Suppressor macrophage (primary cell): ENCODE measurements at places on chromosomes 11 and 22.

DNA sequence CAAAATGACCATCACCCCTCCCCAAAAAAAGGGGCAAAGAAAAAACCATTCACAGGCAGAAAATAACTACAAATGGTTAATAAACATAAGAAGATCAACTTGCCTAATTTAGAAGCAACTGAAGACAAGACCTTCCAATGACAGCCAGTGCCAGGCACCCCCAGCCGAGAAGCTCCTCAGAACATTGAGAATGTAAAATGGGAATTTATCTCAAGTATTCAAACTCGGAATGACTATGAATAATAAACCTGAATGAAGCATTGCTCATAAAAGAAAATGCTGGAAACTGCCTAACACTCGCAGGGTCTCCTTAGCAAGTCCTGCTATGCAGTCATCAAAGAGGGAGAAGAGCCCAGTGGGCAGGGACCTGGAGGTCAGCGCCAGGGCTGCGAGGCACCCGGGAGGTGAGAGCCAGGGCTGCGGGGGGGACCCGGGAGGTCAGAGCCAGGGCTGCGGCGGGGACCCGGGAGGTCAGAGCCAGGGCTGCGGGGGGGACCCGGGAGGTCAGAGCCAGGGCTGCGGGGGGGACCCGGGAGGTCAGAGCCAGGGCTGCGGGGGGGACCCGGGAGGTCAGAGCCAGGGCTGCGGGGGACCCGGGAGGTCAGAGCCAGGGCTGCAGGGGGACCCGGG, 23.2 kb upstream of the MOB2 start:
- DNase-seq: no peak

DNA sequence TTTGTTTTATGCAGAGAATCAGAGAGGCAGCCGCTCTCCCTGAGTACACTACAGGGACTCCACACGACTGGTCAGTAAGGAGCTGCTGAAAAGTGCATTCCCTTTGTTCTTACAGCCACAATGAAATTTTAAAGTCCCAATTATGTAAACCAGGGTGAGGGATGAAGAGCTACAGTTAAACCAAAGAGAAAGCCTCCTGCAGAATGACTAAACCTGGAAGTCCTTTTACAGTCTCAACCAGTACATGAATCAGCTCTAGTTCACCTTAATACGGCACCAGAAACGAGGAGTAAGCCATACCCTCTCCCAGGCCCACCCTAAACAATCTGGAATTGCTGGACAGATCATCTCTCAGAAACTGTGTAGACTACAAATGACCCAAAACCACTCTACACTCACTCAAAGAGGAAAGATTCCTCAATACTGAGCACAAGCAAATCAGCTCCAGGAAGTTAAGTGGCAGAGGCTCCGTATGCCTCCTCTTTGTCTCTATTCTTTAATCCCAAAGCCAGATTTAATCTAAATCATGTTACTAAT, 113.1 kb downstream of the RBFOX2 start:
- DNase-seq: peak; percentile 13

- DNase-seq: no peak
Observed at GRCh38 chr11:34941688-34942087, 25.3 kb downstream of the PDHX start.

GRCh38 chr11:113789675-113790320, 10.2 kb downstream of the CLDN25 start:
- no peak for DNase-seq

DNA sequence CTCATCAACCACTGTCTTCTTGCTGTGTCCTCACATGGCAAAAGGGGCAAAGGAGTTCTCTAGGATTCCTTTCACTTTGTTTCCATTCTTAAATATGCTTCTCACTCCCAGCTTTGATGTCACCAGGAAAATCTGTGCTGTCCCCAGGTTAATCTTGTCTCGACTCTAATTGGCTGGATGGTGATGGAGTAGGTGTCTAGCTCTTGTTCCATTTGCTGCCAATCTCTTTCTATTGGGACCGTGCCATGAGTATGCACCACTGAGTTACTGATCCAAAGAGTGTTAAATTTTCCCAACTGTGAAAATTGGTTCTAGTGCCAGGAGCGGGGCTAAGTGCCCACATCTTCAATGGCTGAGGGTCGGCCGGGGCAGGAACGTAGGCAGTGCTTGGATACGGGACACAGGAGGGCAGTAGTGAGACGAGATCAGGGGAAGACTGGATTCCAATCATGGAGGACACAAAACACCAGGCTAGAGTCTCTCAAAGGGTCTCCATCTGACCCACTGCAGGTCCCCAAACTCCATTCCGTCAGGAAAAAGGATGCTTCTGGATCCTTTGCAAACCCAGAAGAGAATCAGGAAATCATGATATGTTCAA, 47.7 kb upstream of the CSNK2A3 start:
- DNase-seq: peak; percentile 19

GRCh38 chr11:111347002-111347722, 31.9 kb downstream of the POU2AF1 start:
- no peak for DNase-seq

DNA sequence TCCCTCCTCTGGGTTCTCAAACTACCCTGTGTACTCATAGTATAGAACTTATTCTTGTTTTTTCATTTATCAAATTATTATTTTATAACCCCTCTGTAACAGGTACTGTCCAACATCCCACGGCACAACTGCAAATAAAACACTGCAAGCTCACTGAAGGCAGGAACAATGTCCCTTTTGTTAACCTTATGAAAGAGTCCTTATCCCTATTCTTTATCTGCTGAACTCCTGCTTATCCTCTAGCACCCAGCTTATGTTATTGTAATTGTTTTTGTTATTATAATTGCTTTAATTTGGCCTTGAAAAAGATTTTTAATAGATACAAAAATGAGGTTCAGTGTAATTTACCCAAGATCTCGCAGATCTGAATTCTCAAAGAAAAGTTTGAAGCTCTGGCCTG, 130.4 kb downstream of the MSANTD4 start:
- no peak for DNase-seq

DNA sequence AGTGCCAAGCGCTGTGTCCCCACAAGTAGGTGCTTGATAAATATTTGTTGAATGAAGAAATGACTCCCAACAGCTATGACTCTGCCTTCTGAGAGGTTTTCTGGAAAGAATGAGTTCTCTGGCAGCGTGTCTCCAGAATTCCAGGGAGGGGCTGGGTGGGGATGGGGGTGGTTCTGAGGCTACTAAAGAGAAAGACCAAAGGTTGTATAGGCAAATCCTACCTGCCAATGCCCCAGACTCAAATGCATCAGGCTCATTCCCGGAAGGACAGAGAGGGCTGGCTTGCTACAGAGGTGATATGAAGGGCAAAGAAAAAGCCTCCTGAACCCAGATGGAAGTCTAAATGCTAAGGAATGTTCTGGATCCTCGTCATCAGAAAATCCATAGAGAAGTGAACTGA, 1.9 kb downstream of the DUSP18 start:
- no peak for DNase-seq

- DNase-seq: no peak
Observed at GRCh38 chr22:30310881-30311771, 15.6 kb downstream of the TBC1D10A start.

DNA sequence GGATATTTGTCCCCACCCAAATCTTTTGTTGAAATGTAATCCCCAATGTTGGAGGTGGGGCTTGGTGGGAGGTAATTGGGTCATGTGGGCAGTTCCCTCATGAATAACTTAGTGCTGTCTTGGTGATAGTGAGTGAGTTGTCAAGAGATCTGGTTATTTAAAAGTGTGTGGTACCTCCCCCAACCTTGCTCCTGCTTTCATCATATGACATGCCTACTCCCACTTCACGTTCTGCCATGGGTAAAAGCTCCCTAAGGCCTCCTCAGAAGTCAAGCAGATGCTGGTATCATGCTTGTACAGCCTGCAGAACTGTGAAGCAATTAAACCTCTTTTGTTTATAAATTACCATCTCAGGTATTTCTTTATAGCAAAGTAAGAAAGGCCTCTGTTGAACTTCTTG, 30.6 kb downstream of the AAMDC start:
- DNase-seq: no peak

GRCh38 chr11:119795231-119795630, 66.2 kb upstream of the NECTIN1 start:
- DNase-seq: no peak

DNA sequence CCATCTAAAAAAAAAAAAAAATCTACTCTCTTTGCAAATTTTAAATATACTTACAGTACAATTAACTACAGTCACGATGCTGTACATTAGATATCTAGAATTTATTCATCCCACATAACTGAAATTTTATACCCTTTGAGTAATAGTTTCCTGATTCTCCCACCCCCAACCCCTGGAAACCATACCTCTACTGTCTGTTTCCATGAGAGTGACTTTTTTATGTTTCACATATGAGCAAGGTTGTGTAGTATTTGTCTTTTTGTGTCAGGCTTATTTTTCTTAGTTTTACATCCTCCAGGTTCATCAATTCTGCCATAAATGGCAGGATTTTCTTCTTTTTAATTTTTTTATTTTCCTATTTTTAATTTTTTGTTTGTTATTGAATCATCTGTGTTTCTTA, 3.2 kb downstream of the HBB start:
- no peak for DNase-seq

DNA sequence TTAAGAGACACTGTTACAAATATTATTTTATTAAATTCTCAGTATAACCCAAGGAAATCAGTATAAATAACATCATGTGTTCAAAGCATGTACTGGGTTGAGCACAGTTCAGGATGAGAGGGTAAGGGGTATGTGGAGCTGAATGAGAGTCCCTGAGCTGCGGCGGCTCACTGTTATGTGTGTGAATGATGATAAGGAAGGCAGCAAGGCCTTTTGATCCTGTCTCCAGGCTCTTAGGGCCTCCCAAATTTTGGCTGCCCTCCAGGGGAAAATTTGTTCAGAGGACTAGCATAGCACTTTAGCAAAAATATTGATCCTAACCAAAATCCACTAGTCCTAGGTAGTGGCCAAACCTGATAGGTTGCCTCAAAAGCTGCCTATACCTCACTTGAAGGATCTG, 86.1 kb upstream of the SPON1 start:
- no peak for DNase-seq

DNA sequence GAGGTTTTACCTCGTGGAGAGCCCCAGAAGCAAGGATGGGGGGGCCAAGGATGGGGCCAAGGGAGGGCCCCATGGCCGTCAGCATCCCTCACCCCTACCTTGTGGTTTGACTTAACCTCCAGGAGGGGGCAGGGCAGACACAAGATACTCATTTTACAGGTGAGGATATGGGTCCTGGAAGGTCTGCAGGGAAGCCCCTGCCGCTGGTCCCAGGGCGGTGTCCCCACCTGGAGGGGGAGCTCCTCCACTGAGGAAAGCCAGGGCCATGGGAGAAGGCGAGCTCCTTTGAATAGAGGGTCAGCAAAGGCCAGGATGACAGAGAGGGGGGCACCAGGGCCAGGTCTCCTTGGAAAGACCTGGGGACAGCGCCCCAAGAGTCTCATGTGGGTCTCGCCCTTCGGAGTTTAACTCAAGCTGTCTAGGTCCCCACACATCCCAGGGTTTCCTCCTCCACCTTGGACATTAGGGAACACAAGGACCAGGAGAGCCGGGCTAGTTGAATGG, 5.9 kb upstream of the ADORA2A start:
- DNase-seq: no peak

DNA sequence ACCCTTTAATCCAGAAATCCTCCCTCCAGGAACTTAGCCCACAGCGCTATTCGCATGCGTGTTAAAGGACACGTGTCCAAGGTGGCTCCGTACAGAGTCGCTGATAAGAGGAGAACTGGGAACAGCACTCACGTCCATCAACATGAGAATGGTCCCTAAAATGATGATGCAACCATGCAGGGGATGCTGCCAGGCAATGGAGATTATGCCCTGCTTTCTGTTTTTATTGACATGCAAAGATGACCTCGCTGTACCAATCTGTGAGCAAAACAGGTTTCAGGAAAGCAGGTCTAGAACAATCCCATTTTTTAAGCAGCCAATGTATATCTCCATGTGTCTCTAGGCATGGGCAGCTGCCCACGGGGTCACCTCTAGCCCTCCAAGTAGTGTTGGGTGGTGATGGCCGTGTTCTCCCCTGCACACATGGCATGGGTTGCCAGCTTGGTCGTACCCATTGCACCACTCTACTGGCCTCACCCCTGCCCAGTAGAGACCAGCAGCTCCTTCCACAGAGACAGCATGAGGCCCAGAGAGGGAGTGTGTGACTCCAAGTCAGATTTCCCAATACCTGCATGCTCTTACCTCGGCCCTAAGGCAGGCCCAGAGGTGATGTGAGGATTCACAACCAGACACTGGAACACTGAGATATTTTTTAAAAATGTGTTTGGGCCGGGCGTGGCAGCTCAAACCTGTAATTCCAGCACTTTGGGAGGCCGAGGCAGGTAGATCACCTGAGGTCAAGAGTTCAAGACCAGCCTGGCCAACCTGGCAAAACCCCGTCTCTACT, 68.3 kb upstream of the LINC01488 start:
- DNase-seq: no peak

DNA sequence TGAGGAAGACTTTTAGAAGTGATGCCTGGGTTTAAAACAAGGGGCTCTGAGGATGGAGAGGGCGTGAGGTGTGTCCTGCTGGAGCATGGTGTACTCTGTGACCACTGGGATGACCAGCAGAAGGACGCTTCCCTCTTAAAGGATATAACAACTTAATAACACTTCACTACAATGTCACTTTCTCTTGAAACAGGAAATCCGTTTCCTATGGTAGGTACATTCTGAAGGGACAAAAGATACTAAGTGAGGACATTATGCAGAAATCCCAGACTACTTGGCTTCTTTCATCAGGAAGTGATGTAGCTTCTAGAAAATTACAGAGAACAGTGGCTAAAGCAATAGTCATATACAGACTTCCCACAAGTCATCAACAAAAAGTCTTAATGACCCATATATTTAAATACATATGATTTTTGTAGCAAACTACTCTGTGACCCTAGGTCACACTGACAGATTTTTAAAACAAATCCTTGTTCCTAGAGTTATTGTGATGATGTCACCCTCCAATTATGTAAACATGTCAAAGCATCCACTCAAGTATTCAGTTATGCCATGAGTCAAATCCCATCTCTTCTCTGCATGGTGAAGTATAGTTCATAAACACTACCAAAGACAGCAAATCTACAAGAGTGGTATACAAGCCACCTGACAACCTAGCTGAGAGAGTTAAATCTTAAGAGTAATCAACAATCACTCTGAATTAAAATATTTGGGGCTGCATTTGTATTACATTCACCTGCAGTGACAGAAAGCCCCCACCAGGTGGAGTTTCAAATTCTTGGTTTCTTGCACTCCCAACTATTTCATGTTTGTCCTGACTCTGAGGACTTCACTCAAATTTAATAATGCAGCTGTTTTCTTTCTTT, 32.8 kb downstream of the PITPNB start:
- peak; percentile 61 for DNase-seq

DNA sequence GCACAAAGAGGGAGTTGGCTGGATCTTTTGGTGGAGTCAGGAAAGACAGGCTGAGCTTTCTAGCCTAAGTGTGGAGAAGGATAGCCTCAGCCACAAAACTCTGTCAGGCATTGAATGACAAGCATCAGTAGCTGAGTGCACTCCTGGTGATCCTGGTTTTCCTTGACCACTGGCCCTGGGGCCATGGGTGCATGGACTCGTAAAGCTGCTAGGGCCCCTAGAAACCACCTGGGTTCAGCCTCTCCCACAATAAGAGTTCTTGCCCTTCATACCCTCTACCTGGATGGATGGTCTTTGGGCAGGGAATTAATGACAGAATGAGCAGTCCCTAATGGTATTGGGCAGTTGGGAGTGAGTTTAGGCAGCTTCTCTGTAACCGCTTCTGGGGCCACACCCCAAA, 22.9 kb downstream of the TUB start:
- no peak for DNase-seq

GRCh38 chr11:59426361-59427067, at the start of gene OR5A2:
TSS of gene OR5A2 (minus strand) at chr11:59426413. CDS start at chr11:59422953, 3,460 bp downstream.
- DNase-seq: no peak

- DNase-seq: no peak
Observed at GRCh38 chr11:45948356-45948755, 25.9 kb downstream of the LARGE2 start.
